ENCODE measurements at places on chromosomes 1 and 21.

GRCh38 chr1:103779932-103780331 lies 30.2 kb downstream of the AMY1C start:
- DNase-seq, result no peak

DNA sequence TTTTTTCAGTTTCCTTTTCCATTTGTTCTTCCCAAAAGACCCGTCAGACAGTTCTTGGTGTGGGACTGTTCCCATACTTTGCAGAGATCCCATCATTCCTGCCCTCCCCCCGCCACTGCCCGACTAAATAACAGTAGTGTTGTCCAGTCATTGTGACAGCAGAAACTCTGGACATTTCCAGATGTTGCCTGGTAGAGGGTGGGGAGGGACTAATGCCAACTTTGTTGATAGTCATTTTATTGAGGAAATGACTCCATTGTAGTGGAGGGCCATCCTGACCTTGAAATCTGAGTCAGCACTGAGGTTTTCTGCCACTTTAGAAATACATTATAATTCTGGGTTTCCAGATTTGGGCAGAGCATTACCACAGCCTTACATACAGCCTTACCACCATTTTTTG lies 85.4 kb downstream of the CEP350 start:
- DNase-seq, result no peak

GRCh38 chr1:198079432-198079951 lies 77.3 kb upstream of the NEK7 start:
- no peak for DNase-seq

DNA sequence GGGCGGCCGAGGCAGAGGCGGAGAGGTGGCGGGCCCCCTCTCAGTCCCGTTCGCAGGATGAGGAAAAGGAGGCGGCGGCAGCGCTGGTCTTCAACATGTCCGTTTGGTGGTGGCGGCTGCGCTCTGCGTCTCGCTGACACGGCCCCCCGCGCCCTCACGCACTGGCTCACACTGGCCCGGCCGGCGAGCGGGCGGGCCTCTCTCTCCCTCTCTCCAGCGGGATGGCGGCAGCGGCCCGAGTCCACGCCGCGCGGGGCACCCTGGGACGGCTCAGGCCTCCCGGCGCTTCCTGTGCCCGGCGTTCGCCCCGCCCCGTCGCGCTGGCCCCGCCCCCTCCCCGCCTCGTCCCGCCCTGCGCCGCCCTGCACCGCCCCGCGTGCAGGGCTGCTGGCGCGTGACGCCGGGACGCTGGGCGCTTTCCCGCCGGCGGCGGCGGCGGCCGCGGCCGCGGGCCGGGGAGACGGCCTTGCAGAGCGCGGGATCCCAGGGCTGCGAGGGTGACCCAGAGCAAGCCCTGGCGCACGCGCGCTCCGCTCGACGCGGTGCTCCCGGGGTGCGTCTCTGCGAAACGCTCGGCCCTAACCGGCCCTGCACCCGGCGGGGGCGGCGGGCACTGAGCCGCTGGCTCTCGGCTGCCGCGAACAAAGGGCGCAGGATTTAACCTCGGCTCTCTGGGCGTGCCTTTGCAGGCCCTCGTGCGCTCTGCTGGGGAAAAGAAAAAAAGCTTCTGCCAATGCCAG lies at the start of gene SCAF4:
SCAF4 (minus strand) TSS at position 262 of the 740 bp plus-strand sequence. CDS start 426 bp downstream, outside the sequence.
- DNase-seq, result peak; percentile 77

- no peak for DNase-seq
These were observed 3.4 kb upstream of the CHD5 start for GRCh38 chr1:6183520-6183989.

GRCh38 chr1:96206451-96206850 lies 515.1 kb upstream of the PTBP2 start:
- DNase-seq, result no peak

GRCh38 chr1:72606216-72606810 lies 324.0 kb upstream of the NEGR1 start:
- no peak for DNase-seq

GRCh38 chr1:107250169-107250568 lies 109.3 kb downstream of the NTNG1 start:
- no peak for DNase-seq

DNA sequence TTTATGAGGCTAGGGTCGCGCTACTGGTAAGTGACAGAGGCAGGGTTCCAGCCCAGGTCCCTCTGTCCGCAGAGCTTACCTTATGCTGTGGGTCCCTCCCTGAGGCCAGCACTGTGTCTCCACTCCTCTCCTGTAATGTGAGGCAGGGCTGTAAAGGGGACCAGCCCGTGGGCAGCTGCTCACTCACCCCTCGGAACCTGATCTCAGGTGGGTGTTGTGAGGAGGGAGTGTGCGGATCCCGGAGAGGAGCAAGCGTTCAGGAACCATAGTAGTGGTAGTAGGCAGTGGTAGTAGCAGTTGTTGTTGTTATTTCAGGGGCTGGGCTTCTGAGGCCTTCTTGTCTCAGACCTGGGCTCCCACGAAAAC lies 1.7 kb downstream of the ZC3H12A start:
- DNase-seq, result no peak
